GM04504 (cell line): ENCODE measurements at places on chromosomes 12 and 14.
A peak's percentile ranks its signal among the peaks of the same experiment; 100 is the strongest.

GRCh38 chr12:44336577-44336976, 500.7 kb downstream of the TMEM117 start:
- DNase-seq: no peak

DNA sequence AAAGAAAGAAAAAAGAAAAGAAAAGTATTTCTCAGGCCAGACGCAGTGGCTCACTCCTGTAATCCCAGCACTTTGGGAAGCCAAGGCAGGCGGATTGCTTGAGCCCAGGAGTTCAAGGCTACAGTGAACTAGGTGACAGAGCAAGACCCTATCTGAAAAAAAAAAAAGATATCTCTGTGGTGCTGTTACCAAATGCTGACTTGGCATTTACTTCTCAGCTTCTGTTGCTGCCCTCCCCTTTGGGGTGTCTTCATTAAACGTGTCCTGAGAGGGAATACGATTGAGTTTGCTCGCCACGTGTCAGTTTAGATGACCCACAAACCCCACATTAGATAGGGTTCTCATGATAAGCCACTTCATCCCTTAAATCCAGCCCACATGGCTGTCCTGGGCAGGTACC, 4.4 kb upstream of the POLR3B start:
- DNase-seq: no peak

GRCh38 chr12:10256064-10256463, 43.4 kb downstream of the GABARAPL1 start:
- no peak for DNase-seq

- peak; percentile 80 for DNase-seq
Observed at GRCh38 chr14:24368562-24369252, 723 bp downstream of the NFATC4 start.

DNA sequence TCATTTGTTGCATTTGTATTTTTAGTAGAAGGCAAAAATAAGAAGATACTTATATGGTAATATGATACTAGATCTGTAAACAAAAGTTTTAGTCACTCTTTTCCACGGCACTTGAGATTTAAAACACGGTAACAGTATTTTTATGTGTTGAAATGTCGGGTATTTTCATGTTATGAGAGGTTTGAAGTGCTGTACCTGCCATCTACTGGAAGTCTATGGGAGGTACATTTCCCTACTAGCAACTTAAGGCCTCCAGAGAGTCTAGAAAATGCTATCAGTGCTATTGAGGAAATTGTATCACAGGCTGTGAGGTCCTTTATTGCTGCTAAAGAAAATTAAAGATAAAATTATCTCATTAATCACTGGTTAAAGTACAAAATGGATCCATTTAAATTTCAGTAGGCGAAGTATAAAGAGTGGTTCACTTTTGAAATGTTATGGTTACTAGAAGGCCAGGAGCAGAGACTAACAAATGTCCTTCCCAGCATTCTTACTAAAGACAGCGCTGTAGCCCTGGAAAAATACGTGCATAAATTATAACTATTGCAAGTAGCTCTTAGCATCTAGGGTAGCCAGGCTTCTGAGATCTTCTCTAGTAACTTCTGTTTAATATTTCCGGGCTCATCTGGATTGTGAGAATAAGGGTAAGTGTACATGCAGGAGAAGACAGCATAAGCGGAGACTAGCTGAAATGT, 77.6 kb upstream of the PRKD1 start:
- peak; percentile 24 for DNase-seq

- DNase-seq: no peak
Observed at GRCh38 chr12:116620492-116621191, 61.5 kb downstream of the MAP1LC3B2 start.

- DNase-seq: no peak
Observed at GRCh38 chr12:56190695-56191155, 1.4 kb upstream of the SMARCC2 start.

GRCh38 chr12:14845350-14845750, 2.0 kb upstream of the ART4 start:
- DNase-seq: no peak

GRCh38 chr12:75666939-75667334, 155.5 kb upstream of the KRR1 start:
- peak; percentile 52 for DNase-seq

DNA sequence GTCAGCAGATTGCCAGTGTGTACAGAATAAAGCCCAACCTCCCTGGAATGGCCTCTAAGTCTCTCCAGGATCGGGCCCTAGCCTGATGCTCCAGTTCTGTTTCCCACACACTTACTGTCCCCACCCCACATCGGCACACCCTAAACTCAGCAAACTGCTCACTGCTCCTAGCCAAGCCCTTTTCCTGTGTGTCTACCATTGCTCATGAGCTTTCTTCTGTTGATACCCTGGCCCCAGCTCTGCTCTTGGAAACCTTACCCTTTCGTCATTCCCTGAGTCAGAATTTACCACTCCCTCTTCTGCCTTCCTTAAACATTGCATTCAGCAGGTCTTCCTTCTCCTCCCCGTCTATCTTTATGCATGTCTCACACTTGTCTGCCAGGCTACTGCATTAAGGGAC, 158.9 kb downstream of the TMX1 start:
- peak; percentile 66 for DNase-seq

- DNase-seq: peak; percentile 50
Observed at GRCh38 chr14:92549859-92550230, 36.3 kb downstream of the RIN3 start.

- peak; percentile 56 for DNase-seq
Observed at GRCh38 chr14:69079188-69079742, 73.7 kb downstream of the DCAF5 start.

- DNase-seq: no peak
Observed at GRCh38 chr12:100799770-100800169, 5.2 kb downstream of the ANO4 start.

GRCh38 chr14:69152181-69152901, 578 bp downstream of the DCAF5 start:
- DNase-seq: no peak

- no peak for DNase-seq
Observed at GRCh38 chr12:39442831-39443080, 164 bp downstream of the KIF21A start.

DNA sequence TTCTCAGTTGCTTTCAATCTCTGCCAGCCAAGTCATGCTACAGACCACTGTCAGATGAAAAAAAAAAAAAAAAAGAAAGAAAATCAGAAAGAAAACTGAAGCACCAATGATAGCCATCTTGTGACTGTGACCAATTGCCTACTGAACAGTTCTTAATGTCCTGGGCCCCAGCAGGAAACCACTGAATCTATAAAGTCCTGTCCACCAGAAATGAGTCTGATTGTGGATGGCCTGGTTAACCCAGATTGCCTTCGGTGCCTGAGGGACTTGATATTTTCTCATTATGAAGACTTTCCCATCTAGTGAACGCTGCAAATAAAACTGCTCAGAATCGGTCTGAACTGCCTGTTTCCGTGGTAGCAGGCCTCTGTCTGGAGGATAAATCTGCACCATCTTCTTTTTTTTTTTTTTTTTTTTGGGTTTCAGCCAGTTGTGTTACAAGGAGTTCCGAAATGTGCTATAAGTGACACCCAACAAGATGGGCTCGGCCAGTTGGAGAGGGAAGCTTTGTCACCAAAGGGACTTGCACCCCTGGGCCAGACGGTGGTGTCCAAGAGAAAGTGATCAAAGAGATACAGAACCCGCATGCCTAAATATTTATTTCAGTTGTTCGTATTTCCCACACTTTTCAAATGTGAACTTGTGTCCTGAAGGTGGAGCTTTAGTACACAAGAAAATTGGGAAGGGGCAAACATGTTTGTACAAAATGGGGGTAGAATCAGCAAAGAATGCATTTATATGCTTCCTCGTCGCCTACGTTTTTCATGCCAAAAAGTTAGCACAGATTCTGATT, 3.0 kb upstream of the PLXNC1 start:
- peak; percentile 23 for DNase-seq

DNA sequence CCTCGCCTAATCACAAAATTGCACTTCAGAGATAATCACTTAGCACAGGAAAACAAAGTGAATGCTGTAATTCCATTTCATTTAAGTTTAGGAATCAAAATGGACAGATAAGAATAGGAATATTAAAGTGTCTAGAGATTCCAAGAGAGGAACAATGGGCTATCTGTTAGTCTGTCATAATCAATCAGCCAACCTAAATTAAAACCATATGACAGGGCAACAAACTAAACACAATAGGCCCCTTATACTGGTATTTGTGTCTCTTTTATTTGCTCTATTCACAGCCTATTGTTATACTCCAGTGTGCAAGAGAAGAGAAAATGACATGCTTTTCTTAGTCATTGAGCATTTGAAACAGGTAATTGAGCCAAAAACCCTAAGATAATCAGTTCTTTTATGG, 259.4 kb downstream of the PRKD1 start:
- no peak for DNase-seq

GRCh38 chr12:15858353-15858752, 23.8 kb upstream of the STRAP start:
- no peak for DNase-seq

DNA sequence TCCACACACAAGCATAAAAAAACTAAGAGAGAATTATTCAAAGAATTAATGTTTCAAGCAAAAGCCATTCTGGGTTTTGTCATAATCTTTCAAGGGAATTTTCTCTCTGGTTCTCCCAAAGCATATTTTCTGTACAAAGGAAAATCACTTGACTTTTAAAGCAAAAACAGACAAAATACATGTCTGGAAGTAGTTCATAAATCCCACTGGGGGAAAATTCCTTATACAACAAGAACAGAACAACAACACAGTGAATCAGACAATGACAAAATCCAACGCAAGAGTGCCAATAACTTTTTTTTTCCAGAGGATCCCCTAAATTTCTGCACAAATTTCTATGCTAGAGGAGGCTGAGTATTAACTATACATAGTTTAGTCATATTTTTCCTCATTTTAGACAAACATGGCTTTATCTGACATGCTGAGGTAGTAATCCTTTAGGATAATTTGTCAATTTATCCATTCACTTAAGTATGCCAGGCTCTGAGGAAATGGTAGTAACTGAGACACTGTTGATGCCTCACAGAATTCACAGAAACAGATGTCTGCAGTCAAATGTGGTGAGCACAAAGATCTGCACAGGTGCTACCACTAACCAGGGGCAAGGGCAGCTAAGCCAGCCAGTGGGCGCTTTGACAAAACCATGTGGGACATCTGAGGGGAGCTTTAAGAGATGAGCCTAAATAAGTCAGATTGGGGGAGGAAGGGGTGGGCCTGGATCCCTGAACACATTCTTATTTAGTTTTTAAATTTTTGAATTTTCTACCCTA, 38.0 kb downstream of the GRIP1 start:
- no peak for DNase-seq

DNA sequence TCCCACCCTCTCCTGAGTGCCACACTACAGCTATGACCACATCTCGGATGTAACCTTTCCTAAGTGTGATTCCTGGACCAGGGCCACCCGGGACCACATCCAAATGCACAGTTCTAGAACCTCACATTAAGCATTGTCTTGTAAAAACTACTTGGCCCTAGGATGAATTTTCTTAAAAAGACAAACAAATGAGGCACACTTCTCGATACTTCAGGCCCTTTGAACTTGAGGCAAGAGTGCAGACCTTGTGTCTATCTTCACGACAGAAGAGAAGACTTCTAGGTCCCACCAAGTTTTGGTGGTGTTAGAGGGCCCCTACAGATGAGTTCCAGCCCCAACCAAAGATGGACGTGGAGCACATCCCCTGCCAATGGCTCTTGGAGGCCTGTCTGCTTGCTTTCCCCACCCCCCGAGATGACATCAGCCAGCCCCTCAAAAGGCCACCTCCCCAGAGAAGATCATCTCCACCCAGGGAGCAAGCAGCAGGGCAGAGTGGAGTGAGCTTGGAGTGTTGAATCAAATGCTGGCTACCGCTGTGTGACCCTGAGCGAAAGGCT, 9.3 kb downstream of the ISCU start:
- DNase-seq: no peak

- no peak for DNase-seq
Observed at GRCh38 chr14:33404964-33405574, 466.4 kb downstream of the NPAS3 start.

GRCh38 chr12:121805171-121806008, 1.6 kb downstream of the SETD1B start:
- no peak for DNase-seq

DNA sequence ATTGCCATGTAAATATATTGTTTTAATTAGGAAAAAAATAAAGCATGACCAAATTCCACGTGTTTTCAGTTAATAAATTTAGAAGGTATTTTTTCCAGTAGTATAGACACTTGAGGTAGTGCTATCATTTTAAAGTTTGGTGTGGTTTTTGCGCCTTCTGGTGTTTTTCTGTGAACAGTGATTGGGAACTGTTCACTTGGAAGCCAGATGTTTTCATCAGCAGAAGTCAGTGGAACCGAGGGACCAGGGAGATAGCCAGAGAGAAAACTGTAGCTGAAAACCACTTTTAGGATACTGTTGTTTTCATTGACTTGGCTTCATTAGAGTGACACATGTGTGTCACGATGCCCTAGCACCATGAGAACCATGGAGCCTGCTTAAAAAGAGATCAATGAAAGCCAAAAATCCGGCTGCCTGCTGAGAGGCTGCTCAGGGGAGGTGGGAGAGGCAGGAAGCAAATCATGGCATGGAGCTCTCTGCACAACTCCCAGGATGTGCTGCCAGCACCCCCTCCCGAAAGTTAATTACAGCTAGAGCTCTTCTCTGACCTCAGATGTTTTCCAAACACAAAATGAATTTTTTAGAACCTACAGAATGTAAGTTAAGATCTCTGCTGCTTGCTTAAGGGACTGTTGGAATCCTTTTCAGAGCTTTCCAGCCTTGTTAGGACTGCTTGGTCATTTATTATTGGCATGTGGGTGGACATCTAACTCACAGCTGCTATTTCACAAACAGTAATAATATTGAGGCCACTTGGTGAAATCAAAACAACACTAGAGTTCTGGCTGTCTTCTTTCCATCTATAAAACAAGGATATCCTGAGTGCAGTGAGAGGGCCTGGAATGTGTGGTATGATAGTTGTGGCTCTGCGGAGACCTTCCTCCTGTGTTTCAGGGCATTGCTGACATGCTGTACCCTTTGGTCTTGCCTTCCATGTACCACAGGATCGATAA, 192.3 kb downstream of the ANO4 start:
- DNase-seq: peak; percentile 54

DNA sequence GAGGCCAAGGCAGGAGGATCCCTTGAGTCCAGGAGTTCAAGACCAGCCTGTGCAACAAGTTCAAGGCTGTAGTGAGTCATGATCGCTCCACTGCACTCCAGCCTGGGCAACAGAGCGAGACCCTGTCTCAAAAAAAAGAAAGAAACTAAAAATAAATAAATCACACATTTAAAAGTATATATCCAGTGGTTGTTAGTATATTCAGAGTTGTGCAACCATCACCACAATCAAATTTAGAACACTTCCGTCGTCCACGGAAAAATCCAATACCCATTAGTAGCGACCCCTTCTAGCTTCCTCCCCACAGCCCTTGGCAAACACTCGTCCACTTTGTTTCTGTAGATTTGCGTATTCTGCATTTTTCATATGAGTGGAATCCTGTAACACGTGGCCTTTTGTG, 44.7 kb upstream of the EML1 start:
- DNase-seq: no peak
